Activated T-helper 1 cell treated with anti-CD3 and anti-CD28 coated beads, Interleukin-2, amount 50 U/mL, for 16 hours (primary cell): ENCODE measurements at places on chromosomes 11 and 22.

GRCh38 chr11:27857014-27857413 lies 156.8 kb upstream of the BDNF start:
- no peak for DNase-seq

GRCh38 chr22:19565382-19566278 lies 41.4 kb upstream of the CLDN5 start:
- DNase-seq = no peak

DNA sequence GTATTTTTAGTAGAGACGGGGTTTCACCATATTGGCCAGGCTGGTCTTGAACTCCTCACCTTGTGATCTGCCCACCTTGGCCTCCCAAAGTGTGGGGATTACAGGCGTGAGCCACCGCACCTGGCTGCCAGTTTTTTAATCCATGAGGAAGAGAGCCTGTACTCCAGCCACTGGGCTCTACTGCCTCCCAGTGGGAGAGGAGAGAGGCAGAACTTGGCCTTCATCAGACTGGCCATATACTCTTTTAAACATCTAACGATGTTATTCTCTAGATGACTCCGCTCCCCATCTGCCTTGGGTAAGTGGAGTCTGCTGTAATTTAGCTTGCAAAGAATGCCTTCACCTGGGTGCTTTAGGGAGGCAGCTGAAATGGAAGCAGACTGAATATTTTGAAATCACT lies 34.6 kb downstream of the SLC6A5 start:
- DNase-seq = no peak

DNA sequence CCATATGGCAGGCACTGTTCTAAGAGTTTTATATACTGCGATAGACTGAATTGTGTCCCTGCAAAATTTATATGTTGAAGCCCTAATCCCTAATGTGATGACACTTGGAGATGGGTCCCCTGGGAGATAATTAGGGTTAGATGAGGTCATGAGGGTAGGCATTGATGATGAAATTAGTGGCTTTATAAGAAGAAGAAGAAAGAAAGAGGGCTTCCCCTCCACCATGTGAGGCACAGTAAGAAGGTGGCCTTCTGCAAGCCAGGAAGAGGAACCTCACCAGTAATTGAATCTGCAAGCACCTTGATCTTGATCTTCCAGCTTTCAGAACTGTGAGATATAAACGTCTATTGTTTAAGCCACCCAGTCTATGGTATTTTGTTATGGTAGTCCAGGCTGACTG lies 46.6 kb upstream of the TENM4 start:
- no peak for DNase-seq

GRCh38 chr11:3176487-3176886 lies 11.4 kb upstream of the OSBPL5 start:
- no peak for DNase-seq

DNA sequence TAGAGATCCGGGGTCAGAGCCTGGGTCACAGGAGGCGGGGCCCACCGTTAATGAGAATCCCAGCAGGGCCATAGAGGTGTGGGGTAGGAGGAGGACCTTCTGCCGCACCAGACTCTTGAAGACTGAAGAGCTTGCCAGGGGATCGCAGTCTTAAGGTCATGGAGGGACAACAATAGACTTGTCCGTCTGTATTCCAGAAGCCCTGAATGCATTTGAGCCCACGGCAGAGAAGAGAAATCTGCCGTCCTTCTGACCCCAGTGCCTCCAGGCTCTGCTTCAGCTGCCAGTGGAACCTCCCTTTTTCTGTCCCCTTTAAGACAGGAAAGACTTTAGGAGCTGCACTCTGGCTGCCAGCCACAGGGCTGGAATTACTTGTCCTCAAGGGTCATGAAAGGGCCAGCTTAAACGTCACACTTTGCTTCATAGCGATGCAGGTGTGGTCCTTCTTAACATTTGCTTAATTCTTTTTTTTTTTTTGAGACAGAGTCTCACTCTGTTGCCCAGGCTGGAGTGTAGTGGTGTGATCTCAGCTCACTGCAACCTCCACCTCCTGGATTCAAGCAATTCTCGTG lies 15.5 kb upstream of the ST3GAL4 start:
- DNase-seq = no peak

GRCh38 chr11:116344601-116345000 lies 428.2 kb downstream of the BUD13 start:
- no peak for DNase-seq

DNA sequence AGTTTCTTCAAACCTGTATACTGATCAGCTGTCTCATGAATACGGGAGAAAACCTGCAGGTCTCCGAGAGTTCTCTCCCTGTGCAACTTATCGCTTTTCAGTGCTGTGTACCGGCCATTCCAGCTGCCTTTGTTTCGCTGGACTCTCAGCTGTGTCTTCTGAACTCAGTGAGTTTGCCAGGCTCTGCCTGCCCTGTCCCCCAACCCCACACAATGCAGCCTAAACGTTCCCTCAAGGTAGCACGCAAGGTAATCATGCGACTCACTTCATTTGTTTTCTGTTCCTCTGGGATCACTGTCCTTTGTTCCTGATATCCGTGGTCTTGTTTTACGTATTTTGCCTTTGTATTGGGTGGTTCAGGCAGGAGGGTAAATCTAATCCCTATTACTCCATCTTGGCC lies 13.5 kb downstream of the RBM7 start:
- no peak for DNase-seq

DNA sequence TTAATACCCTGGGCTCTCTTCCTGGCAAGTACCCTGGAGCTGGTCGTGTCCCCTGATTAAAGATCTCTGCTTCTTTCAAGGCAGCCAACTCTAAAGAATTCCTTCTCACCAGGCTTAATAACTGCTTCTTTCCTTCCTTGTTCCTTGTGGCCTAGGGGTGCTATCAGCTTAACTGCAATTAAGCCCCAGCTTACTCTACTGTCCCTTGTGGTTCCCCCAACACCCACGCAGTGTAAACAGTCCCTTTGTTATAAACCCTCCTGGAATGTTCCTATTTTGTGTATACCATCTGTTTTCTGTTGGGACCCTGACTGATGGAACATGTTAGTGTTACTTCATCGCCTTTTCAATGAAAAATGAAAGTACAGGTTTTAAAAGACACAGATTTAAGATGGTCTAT lies 126.4 kb upstream of the KIRREL3 start:
- DNase-seq = no peak

DNA sequence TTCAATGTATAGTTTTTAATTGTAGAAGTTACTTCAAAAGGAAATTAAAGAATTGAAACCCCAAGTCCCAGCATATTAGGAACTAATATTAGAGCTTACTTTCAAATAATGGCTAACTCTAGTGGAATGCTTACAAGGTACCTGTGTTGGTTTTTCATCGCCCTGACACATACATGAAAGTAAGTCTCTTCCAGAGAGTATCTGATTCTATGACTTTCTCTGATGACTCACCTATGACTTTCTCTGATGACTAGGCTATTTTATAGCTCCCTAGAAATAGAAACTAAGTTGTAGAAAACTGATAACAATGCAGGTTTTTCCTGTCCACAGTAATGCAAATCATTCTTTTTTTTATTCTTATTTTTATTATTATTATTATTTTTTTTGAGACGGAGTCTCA lies 33.6 kb upstream of the MMP7 start:
- no peak for DNase-seq

DNA sequence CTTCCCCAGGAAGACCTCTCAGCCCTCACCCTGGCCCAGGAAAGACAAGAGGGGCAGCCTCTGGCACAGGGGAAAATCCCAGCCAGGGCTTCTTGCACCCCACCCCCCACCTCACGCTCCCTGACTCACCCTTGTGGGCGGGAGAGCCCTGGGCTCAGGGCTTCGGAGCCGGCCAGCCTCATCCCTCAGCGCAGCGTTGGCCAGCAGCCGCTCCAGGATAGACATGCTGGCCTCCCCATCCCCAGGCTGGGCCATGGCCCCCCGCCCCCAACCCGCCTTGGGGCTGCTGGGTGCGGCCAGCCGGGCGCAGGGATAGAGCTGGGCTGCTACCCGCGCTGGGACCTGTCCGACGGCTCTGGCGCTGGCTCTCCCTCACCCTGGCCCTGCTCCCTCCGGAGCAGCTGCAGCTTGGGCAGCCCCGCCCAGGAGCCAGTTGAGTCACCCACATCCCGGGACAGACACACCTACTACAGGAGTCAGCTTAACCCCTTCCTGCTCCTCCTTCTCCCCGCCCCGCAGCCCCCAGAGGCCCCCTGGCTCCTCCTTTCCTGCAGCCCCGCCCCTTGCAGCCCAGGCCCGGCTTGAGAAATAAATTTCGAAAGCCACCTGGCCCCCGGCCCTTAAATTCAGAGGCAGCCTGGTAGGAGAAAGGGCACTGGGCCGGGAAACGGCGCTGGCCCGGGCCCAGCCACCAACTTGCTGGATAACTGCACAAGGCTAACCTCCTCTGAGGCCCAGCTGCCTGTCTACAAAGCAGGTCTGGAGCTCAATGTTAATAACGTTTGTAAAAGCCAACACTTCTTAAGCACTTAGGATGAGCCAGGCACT lies 13.4 kb downstream of the TNKS1BP1 start:
- no peak for DNase-seq

- DNase-seq = no peak
Measured at GRCh38 chr11:10303558-10304363, 1.1 kb upstream of the ADM start.
